ENCODE measurements at places on chromosomes 2 and 18. TPM values are rescaled to one million over a fixed set of nuclear protein-coding genes. Genes with fewer than 3 reads are reported as not detected.

The FBXO36 gene
- 1.1 TPM for total RNA-seq

The RAB11FIP5 gene
- total RNA-seq = 49.4 TPM

The PKDCC gene
- total RNA-seq = 6.9 TPM

The ABCG8 gene
- total RNA-seq = not detected

The ABCG5 gene
- total RNA-seq = not detected

The SNRPD1 gene
- 97.3 TPM for total RNA-seq

The UGT1A4 gene
- total RNA-seq = not detected

The NOL4 gene
- total RNA-seq = not detected

- no peak for DNase-seq
These were observed 122.4 kb downstream of the GRB14 start for GRCh38 chr2:164498836-164499235.

DNA sequence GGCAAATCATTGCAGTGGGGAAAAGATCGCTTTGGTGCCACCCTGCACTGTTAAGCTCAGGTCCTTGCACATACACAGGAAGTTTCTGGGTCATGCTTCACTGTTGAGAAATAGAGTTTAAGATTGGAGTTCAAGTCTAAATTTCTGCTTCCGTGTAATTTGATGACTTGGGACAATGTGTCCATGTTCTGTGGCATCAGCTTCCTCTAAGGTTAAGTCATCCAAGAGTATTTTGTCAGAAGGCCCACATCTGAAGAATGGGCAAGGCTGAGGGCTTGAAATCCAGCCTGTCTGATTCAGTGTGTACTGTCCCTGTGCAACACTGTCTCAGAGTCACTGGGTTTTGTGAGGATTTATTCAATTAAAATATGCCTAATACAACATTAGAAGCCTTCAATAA, 880.7 kb downstream of the SUCLG1 start:
- DNase-seq = no peak

GRCh38 chr2:211599146-211599545, 939.5 kb downstream of the ERBB4 start:
- DNase-seq = no peak

DNA sequence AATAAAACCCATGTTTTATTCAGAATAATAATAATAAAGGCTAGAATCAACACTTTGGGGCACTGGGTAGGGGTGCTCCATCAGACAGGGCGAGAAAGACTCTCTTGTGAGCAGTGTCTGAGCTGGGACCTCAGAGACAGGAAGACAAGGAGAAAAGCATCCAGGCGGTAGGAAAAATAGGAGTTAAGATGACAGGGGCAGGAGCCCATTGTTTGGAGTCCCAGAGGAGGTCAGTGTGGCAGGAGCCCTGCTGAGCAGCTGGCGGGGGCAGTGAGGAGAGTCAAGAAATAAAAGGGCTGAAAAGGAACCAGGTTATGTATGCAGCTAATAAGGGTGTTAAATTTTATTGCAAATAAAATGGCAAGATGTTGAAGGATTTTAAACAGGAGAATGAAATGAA, 457.4 kb downstream of the FBXO15 start:
- no peak for DNase-seq

DNA sequence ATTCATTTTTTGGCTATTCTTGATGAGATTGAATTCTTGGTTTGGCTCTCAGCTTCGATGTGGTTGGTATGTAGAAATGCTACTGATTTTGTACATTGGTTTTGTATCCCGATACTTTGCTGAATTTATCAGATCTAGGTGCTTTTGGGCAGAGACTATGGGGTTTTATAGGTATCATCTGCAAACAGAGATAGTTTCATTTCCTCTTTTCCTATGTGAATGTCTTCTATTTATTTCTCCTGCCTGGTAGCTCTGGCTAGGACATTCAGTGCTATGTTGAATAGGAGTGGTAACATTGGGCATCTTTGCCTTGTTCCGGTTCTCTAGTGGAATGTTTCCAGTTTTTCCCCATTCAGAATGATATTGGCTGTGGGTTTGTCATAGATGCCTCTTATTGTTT, 5.5 kb upstream of the TACR1 start:
- no peak for DNase-seq

DNA sequence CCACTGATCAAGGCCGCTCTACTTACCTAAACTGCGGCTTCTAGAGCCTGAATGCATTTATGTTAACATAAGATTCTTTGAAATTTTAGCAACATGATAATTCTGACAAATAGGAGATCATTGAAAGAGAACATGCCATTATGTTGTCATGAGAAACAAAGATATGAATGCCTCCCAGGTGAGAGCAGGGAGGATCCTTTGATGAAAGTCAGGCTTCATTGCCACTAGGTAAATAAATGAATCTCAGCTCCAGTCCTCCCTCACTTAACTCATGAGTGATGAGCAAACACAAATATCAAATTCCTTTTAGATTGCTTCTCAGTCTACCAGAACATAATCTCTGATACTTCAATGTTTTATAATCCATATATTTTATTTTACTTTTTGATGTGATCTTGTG, 463.2 kb upstream of the CDH7 start:
- no peak for DNase-seq

- DNase-seq = no peak
These were observed 266.6 kb downstream of the PDE11A start for GRCh38 chr2:177806025-177806424.

GRCh38 chr18:3867864-3868311, 417.9 kb downstream of the TGIF1 start:
- no peak for DNase-seq

- no peak for DNase-seq
These were observed 69.6 kb upstream of the GYPC start for GRCh38 chr2:126586317-126586716.

- DNase-seq = no peak
These were observed 79.2 kb upstream of the CDH2 start for GRCh38 chr18:28256166-28256565.

DNA sequence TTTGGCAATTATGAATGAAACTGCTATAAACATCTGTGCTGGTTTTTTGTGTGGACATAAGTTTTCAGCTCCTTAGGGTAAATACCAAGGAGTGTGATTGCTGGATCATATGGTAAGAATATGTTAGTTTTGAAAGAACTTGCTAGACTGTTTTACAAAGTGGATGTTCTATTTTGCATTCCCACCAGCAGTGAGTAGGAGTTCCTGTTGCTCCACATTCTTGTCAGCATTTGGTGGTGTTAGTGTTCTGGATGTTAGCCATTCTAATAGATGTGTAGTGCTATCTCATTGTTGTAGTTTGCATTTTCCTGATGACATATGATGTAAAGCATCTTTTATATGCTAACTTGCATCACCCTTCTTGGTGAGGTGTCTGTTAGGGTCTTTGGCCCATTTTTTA, 304.6 kb downstream of the NUP35 start:
- DNase-seq = no peak

- DNase-seq = no peak
These were observed 42.0 kb downstream of the CCDC150 start for GRCh38 chr2:196681510-196681909.

DNA sequence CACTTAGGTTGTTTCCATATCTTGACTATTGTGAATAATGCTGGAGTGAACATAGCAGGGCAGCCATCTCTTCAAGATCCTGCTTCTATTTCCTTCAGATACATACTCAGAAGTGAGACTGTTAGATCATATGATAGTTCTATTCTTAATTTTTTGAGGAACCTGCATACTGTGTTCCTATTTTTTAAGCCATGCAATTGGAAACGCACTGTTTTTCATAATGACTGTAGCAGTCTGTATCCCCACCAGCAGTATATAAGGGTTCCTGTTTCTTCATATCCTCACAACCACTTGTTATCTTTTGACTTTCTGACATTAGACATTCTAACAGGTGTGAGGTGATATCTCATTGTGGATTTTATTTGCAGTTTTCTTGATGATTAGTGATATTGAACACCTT, 15.5 kb downstream of the NEURL3 start:
- DNase-seq = no peak

DNA sequence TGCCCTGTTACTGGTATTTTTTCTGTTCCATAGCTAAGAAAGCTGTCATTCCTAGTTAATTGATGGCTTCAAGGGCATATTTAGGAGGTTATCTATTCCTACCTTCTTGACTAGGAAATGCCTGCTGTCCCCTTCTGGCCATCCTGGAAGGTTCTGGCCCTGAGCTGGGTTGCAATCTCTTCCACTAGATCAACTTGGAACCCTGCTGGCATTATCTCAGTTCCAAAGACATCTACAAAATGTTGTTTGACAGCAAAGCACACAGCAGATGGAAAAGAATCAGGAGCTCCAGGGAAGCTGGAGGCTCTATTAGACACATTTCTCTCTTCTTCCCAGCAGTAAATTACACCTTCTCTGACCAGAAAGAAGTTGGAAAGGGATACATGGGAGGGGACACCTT, 192.1 kb downstream of the ARHGAP28 start:
- DNase-seq = no peak

- DNase-seq = no peak
These were observed 30.4 kb downstream of the ODC1 start for GRCh38 chr2:10417551-10418335.

DNA sequence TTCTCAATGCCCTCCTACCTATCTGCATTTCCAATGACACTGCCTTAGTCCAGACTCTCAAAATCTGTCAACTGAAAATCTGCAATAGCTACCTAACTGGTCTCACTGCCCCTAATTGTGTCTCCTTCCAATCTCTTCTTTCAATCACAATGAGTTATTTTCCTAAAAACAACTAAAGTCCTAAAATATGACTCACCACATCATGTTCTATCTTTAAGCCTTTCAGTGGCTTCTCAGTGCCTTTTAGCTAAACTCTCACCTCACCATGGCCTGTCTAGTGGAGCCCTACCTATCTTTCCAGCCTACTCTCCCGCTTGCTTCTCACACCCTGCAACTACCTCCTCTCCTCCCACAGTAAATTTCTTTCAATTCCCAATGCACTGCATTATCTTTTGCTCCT, 220.9 kb upstream of the PKDCC start:
- DNase-seq = no peak

- no peak for DNase-seq
These were observed 36.5 kb downstream of the POLR1A start for GRCh38 chr2:86069091-86069685.

DNA sequence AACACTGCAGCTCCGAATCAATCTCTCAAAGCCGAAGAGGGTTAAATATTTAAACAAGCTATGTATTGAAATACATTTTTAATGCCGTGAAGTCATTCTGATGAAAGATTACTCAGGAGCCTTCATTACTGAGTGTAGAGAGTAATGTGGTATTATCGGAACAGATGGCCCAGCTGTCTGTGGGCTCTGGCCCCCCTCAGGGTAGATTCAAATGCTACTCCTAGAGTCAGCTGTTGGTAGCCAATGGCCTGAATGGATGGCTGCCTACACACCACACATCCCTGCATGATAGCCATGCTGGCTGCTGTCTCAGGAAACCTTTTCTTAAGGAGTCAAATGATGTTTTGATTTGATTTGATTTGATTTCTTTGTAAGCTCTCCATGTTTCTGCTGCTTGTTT, 732.3 kb upstream of the CELF4 start:
- no peak for DNase-seq

DNA sequence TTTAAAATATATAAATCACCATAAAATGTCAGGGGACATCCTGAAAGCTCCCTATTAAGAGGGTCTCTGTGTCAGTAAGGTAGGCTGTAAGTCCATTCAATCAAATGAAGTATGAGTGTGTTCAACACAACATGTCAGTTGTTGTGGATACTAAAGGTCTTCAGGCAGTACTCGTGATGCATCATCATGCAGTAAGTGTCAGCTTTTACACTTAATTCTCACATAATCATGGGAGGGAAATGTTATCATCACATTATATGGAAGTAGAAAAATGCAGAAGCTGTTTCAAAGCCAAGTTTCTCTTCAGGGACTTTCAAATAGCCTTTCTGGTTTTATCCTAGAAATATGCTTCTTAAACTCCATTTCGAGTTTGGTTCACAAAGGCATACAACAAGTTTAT, 477.1 kb upstream of the ID2 start:
- DNase-seq = no peak

DNA sequence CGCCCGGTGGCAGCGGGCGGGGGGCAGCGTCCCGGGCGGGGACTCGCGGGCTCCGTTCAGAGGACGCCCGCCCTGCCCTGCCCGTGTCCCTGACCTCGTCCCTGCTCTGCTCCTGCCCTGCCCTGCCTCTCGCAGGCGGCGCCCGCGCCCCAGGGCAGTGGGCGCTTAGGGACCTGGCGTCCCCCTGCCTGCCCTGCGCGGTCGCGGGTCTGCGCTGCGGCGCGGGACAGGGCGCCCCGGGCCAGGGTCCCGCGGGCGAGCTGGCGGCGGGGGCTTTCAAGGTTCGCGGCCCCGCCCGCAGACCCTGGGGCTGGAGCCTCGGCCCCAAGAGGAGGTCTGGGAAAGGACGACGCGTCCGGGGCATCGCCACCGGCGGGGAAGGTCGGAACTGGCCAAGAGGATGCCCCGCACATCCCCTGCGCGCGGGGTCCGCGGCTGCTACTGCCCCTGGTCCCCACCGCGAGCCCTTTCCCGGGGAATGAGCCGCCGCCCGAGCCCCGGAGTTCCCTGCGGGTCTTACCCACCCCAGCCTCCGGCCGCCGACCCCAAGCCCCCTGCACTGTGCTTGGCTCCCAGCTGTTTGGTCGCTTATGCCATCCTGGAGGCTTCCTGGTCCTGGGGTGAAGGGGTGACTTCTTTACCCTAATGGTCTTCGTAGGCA, 679 bp downstream of the RNF144A start:
- DNase-seq = no peak

Measured in endothelial cell of umbilical vein (primary cell).